ENCODE measurements at places on chromosomes 2 and 18.

DNA sequence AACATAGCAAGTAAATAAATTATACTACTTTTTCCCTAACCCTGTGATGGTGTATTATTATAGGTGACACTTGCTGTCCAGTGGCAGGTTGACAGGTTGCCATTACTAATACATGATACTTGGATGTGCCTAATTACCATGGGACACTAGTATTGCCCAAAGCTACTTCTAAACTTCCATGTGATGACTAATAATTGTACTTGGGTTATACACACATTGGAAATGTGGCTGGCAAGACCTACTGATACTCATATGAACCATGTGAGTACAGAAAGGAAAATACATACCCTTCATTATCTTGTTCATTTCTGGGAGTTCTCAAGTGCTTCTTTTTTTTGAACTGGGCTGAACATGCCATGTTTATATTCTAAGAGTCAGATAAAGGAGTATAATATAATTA, 156.4 kb downstream of the IKZF2 start:
- DNase-seq = no peak

DNA sequence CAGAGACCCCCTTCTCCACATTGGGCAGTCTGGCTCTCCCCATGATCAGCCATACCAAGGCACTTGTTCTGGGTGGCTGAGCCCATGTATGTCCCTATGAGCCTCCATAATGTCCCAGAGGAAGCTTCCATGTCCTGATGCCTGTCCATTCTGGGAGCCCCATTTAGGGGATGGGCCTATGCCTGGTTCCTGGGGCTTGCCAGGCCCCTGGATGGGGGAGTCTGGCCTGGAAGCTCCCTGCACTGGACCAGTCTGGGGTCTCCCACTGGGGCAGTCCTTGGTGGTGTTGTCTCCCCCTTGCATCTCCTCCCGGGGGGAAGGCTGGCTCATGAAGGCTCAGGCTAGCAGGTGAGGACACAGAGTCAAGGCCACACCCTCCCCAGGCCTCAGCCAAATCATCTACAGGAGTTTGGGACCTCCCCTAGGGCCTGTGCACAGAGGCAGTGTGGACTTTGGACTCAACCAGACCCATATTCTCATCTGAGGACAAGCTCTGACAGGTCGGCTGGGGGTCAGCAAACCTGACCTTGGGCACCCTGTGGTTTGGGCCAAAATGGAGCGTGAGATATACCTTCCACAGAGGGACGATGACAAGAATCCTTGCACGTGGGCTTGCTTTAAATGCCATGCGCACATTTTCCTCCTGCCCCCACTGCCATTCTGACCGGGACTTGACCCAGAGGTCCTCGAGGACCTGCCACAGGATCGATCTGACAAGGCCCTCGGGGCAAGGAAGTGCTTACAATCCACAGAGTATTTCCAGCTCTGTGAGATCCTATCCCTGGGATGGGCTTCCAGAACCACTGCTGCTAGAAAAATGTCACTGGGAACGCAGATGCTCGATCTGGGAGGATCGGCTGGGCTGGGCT, 38.8 kb downstream of the INHBB start:
- DNase-seq = no peak

- no peak for DNase-seq
Observed at GRCh38 chr2:231300020-231300721, 95.3 kb upstream of the B3GNT7 start.

DNA sequence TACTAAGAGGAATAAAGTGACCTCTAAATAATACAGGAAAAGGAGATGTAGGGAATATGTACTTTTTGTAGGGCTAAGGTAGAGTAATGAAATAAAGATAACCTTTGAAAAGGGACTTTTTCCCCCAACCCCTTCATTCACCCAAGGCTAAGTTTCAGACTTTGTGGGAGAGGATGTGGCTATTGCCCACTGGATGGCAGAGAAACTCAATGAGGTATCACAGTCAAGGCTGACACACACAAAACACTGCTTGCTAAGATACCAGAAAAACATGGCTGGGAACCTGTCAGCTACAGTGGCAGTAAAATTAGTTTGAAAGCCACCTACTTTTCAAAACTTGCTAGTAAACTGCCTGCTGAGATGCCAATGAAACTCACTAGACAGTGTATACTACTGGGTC, 158.8 kb upstream of the WDSUB1 start:
- no peak for DNase-seq

- no peak for DNase-seq
Observed at GRCh38 chr2:40734797-40735196, 282.9 kb upstream of the SLC8A1 start.

DNA sequence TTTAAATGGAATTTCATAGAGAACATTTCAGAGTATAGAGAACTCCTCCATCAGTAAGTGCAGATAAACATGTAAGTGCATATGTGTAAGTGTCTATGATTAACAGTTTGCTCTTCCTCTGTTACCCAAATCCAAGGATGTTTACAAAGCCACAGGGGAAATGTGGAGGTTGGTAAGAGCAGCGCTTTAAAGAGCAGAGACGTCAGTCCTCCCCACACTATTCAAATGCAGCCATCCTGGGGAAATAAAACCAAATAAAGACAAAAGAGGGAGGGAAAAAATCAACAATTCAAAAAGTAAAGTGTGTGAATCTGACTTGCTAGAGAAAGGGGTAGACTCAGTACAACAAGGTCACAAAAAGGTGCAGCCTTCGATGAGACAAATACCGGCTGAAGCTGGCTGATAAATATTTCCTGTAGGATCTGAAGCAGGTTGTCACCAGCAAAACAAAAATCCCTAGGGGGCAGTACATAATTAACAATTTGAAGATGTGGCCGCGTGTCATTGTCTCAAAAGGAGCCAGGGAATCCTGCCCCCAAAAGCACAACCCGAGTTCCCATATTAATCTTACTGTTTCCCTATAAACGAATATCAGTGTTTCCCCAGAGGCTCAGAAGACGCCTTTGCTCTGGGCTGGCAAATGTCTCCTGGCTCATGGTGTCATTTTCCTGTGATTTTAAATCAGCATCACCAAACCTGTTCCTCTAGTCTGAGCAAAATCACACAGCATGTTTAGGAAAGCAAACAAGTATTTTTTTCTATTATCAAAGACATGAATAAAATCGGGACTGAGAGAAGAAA, 216.5 kb downstream of the CDCA7 start:
- DNase-seq = no peak

- no peak for DNase-seq
Observed at GRCh38 chr2:136015699-136016098, 30.3 kb upstream of the DARS1 start.

- DNase-seq = no peak
Observed at GRCh38 chr2:189391201-189391600, 50.1 kb upstream of the WDR75 start.

DNA sequence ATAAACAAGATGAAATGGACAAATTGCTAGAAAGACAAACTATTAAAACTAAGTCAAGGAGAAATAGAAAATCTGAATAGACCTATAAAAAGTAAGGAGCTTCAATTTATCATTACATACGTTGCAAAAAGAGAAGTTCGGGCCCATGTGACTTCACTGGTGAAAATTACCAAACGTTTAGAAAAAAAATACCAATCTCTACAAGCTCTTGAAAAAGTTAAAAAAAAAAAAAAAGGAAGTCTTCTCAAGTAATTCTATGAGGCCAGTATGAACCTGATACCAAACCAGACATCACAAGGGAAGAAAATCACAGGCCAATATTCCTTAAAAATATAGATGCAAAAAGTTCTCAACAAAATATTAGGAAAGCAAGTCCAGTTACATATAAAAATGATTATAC, 20.2 kb upstream of the ACVR2A start:
- no peak for DNase-seq

DNA sequence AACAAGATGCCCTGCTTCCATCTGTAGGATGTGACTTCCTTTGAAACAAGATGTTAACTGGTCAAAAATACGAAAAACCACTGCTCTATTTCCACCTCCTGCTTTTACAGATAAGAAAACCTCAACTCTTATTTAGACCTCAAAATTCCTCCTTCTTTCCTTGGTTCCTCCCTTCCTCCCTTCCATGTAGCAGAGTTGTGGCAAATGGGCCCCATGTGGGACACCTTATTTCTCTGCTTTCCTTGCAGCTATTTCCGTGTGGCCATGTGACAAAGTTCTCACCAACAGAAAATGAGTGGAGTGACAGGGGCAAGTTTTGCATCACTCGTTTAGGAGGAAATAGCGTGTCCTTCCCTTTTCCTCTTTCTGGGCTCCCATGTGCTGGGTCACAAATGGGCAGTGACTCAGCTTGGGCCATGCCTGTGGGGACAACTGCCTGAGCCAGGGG, 69.4 kb upstream of the SMAD2 start:
- no peak for DNase-seq

GRCh38 chr2:46610021-46610420, 130.7 kb downstream of the TMEM247 start:
- DNase-seq = no peak

- no peak for DNase-seq
Observed at GRCh38 chr2:148027822-148028221, 6.9 kb downstream of the MBD5 start.

- DNase-seq = no peak
Observed at GRCh38 chr2:106284255-106284654, 90.2 kb upstream of the UXS1 start.

- DNase-seq = no peak
Observed at GRCh38 chr2:203673933-203674332, 32.5 kb upstream of the CD28 start.

GRCh38 chr2:28633204-28633603, 118.4 kb upstream of the PPP1CB start:
- DNase-seq = no peak

- no peak for DNase-seq
Observed at GRCh38 chr2:10267551-10268465, 34.9 kb upstream of the HPCAL1 start.

GRCh38 chr18:35029770-35030169, 11.4 kb upstream of the MAPRE2 start:
- no peak for DNase-seq

DNA sequence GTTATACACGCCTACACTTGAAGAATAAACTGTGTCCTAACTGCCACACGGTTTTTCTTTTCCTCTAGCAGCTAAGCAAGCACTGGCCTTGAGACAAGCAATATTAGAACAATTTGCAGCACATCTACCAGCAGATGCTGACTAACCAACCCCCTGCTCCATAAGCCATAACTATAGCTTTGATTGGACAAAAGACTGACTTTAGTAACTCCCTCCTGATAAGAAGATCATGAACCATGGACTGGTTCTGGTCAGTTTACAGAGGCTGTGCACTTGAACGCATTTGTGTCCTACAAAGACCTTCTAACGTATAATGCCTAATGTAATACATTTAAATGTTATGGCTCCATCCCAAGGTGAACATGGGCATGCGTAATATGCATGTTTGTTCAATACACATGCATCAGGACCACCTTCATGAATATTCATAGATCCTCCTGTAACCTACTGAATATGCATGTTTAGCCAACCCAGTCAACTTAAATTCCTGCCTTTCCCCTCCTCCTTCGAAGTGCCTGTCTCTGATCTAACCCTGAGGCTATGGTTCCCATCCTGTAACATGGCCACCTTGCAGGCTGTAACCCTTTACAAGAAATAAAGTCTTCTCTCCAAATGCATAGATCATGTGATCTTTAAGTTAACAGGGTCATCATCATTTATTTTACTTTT, 26.5 kb downstream of the SLC4A5 start:
- no peak for DNase-seq

GRCh38 chr2:230144355-230144754, 75.4 kb downstream of the SP110 start:
- DNase-seq = no peak

- DNase-seq = no peak
Observed at GRCh38 chr2:189566046-189566445, 14.5 kb downstream of the SLC40A1 start.
